Type B pancreatic cell (in vitro differentiated cells): ENCODE measurements at places on chromosomes 5 and 9. TPM values are rescaled to one million over a fixed set of nuclear protein-coding genes. Genes with fewer than 3 reads are reported as not detected.
A peak's percentile ranks its signal among the peaks of the same experiment; 100 is the strongest.

Gene GRIN1
- 0.29 and 0.94 TPM in 2 replicates for total RNA-seq

Gene ERAP2
- total RNA-seq = 0.86 and 1.5 TPM in 2 replicates

Gene ZNF474
- 0.24 and 1.9 TPM in 2 replicates for total RNA-seq

Gene CBY3
- total RNA-seq = not detected in 2 replicates

Gene PCDHB13
- total RNA-seq = 2.3 and 4.7 TPM in 2 replicates

Gene ASPN
- 1.3 TPM in 1 of 2 replicates, not detected in the other for total RNA-seq

Gene FOXI1
- total RNA-seq = not detected in 2 replicates

DNA sequence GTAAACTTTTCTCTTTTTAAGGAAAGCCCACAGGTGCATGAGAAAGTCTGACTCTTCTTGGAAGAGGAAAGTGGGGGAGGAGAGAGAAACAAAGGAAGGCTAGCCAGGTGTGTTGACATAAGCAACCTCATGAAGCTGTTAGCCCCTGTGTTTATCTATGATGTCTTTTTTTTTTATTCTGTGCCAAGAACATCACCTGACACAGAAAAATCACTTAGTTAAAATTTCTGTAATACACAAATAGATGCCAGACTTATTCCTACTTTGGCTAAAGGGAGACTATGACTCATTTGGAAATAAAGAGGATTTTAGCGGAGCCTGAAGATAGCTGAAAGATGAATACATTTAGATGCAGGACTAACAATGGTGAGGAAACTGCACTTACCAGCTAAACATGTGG lies 58.3 kb downstream of the BAAT start:
- no peak overlapping the region for H3K4me3 ChIP-seq
- DNase-seq = no peak

GRCh38 chr9:136660971-136661550 lies 1.7 kb upstream of the EGFL7 start:
- no peak overlapping the region for H3K4me3 ChIP-seq
- H3K4me1 ChIP-seq = no peaks in the 10 kb centered on the region
- no peak for DNase-seq
- no peaks in the 10 kb centered on the region for H3K36me3 ChIP-seq
- H3K27me3 ChIP-seq = peaks cover 4% of the 10 kb centered on the region
- H3K27ac ChIP-seq = no peak overlapping the region

- DNase-seq = no peak
- H3K4me1 ChIP-seq = peaks cover 15% of the 10 kb centered on the region
- no peak overlapping the region for H3K27ac ChIP-seq
- no peak overlapping the region for H3K4me3 ChIP-seq
These were observed 5.5 kb downstream of the ANGPTL2 start for GRCh38 chr9:127116957-127117356.

DNA sequence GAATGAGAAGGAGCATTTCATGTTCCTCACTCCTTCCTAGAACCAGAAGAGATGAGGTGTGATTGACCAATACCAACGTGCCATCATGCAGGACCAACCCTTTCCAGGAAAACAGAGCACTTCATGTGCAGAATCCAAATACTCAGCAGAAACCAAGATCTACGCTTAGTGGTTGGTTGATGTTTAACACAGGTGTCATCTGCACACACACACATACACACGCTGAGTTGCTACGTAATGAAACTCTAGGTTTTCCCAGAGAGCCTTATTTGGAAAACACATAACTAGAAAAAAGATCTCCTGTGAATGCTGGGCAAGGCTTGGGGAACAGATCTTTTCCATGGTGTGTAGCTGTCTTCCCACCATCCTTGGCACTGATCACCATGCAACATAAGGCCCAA lies 21.1 kb upstream of the ZNF622 start:
- H3K4me3 ChIP-seq = no peak overlapping the region
- no peak overlapping the region for H3K27ac ChIP-seq
- no peaks in the 10 kb centered on the region for H3K4me1 ChIP-seq
- no peak for DNase-seq
- H3K27me3 ChIP-seq = no peaks in the 10 kb centered on the region

- DNase-seq = no peak
- H3K27ac ChIP-seq = no peak overlapping the region
- H3K4me3 ChIP-seq = no peak overlapping the region
- H3K27me3 ChIP-seq = no peaks in the 10 kb centered on the region
- no peaks in the 10 kb centered on the region for H3K36me3 ChIP-seq
- H3K4me1 ChIP-seq = peaks cover 6% of the 10 kb centered on the region
These were observed 485.0 kb downstream of the ENC1 start for GRCh38 chr5:74155501-74155900.

- H3K27me3 ChIP-seq = no peaks in the 10 kb centered on the region
- DNase-seq = no peak
- no peaks in the 10 kb centered on the region for H3K36me3 ChIP-seq
- no peak overlapping the region for H3K4me3 ChIP-seq
- no peak overlapping the region for H3K27ac ChIP-seq
- peaks cover 4% of the 10 kb centered on the region for H3K4me1 ChIP-seq
These were observed 78.4 kb downstream of the PLPP1 start for GRCh38 chr5:55456216-55456895.

GRCh38 chr5:77449981-77450380 lies 42.1 kb downstream of the WDR41 start:
- no peak overlapping the region for H3K4me3 ChIP-seq
- H3K27me3 ChIP-seq = no peaks in the 10 kb centered on the region
- no peak for DNase-seq
- H3K4me1 ChIP-seq = no peaks in the 10 kb centered on the region
- H3K27ac ChIP-seq = no peak overlapping the region

DNA sequence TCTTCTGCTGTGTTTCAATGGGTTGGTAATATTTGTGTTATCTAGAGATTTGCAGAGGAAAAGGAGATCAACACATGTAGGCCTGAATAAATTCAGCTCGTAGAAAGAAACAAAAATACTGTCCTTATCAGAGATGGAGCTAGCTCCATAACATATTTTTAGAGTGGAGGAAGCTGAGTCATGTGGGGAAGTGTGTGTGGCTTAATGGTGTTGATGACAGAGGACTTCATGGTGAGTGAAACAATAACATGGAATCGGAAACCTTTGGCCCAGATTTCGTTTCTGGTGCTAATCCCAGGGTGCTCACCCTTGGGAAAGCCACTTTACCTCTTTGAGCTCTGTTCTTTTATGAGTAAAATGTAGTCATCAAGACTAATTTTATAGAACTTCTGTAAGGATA lies 825.0 kb downstream of the TLR4 start:
- H3K27ac ChIP-seq = no peak overlapping the region
- no peak overlapping the region for H3K4me3 ChIP-seq
- DNase-seq = no peak
- H3K4me1 ChIP-seq = no peaks in the 10 kb centered on the region
- no peaks in the 10 kb centered on the region for H3K27me3 ChIP-seq

DNA sequence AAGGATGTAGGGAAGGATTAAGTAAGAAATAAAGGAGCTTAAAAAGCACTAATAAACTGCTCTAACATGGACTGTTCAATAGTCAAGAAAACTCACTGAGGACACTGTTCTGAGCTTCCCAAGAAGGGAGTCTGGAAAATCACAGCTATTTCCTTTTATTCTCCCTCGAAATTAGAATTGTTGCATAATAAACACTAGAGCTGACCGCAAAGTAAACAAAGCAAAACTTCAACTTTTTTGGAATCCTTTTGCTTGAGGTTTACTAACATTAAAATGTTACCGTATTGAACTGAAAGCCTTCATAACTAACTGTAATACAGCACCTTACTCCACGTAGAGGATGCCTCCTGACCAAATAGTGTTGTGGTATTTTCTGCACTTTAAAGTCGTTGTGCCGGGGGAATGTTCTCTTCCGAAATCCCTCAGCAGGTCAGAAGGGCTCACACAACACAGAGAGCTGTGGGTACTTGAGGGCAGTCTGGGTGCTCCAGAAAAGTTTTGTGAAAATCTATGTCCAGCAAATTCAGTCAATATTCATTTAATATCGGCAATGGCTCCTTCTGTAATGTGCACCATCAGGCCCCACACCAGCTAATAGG lies 59.2 kb downstream of the TTLL11 start:
- H3K36me3 ChIP-seq = no peaks in the 10 kb centered on the region
- no peak overlapping the region for H3K27ac ChIP-seq
- H3K4me1 ChIP-seq = peaks cover 18% of the 10 kb centered on the region
- no peak overlapping the region for H3K4me3 ChIP-seq
- DNase-seq = no peak
- no peaks in the 10 kb centered on the region for H3K27me3 ChIP-seq

DNA sequence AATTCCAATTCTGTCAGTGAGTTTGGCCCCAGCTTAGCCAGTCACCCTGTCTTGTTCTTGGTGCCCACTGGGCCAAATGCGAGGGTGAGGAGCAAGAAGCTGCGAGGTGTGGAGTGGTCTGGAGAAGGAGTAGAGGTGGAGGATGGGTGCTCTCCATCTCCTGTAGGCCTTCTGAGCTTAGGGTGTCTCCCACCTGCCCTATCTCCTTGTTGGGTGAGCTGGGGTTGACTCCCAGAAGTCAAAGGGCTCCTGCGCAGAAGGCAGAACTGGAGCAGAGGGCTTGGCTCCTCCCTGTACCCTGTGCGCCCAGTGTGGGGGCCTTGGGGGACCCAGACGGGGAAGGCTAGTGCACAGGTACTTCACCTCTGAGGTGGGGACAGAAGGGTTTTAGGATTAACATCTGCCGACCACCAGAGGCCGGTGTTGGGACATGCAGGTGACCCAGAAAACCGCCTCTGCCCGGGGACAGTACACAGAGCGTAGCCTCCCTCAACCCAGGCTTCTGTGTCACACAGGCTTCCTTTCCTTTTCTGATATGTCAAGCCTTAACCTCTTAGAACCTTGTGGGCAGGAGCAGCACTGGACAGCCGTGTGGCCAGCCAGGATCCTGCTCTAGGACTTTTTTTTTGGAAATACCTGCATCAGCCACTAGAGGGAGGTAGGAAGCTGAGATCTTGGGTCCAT lies 16.9 kb downstream of the IL5 start:
- no peak overlapping the region for H3K27ac ChIP-seq
- DNase-seq = no peak
- H3K4me3 ChIP-seq = peak overlapping the region; percentile 70
- no peaks in the 10 kb centered on the region for H3K36me3 ChIP-seq
- H3K4me1 ChIP-seq = peaks cover 5% of the 10 kb centered on the region
- peaks cover 17% of the 10 kb centered on the region for H3K27me3 ChIP-seq

GRCh38 chr5:117494188-117494587 lies 919.6 kb upstream of the SEMA6A start:
- no peak overlapping the region for H3K4me3 ChIP-seq
- H3K36me3 ChIP-seq = no peaks in the 10 kb centered on the region
- no peaks in the 10 kb centered on the region for H3K27me3 ChIP-seq
- no peak overlapping the region for H3K27ac ChIP-seq
- H3K4me1 ChIP-seq = peaks cover 6% of the 10 kb centered on the region

DNA sequence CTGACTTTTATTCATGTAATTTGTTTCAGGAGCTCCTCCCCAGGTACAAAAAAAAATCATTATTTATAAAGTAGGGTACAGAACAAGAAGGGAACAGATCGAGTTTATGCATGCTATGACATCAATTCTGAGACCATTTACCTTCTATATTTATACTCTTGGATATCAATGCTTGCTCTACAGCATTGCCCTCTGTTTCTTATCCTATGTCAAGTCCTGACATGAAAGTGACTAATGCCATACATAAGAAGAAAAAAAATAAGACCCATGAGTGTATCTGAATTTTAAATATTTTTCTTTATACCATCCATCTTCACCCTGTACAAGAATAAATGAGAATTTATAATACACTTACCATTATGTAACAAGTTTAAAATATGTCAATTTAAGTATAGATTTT lies 2016.3 kb upstream of the CDH9 start:
- no peaks in the 10 kb centered on the region for H3K36me3 ChIP-seq
- H3K4me1 ChIP-seq = no peaks in the 10 kb centered on the region
- H3K27me3 ChIP-seq = no peaks in the 10 kb centered on the region
- no peak overlapping the region for H3K27ac ChIP-seq

DNA sequence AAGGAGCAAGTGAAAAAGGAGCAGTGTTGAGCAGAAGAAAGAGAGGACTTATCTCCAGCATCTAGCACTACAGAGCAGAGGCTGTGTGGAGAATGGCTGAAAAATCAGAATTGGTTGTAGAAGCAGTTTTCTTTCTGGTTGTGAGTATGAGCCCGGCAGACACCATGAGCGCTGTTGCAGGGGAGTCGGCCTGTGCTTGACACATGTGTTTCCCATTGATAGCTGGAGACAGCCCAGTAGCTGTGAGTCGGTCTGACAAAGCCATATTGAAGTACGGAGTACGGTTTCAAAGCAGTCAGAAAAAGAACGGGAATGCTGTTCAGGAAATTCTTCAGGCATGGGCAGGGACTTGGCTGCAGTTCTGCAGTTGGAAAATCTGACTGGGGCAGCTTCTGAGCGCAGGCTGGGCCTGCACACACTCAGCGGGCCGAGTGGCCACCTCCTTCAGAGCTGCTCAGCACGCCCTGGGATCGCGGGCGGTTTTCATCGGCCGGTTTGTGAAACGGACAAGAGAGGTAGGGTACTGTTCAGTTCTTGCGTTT lies at the start of gene SGCD:
TSS of gene SGCD (plus strand) at position 447 of the 542 bp plus-strand sequence.
- peak within 1 kb of the TSS; percentile 54 for H3K27ac ChIP-seq
- no peak for DNase-seq
- peaks cover 3% of the 10 kb centered on the region for H3K27me3 ChIP-seq
- H3K36me3 ChIP-seq = peaks cover 5% of the 10 kb centered on the region
- H3K4me1 ChIP-seq = peaks cover 47% of the 10 kb centered on the region

DNA sequence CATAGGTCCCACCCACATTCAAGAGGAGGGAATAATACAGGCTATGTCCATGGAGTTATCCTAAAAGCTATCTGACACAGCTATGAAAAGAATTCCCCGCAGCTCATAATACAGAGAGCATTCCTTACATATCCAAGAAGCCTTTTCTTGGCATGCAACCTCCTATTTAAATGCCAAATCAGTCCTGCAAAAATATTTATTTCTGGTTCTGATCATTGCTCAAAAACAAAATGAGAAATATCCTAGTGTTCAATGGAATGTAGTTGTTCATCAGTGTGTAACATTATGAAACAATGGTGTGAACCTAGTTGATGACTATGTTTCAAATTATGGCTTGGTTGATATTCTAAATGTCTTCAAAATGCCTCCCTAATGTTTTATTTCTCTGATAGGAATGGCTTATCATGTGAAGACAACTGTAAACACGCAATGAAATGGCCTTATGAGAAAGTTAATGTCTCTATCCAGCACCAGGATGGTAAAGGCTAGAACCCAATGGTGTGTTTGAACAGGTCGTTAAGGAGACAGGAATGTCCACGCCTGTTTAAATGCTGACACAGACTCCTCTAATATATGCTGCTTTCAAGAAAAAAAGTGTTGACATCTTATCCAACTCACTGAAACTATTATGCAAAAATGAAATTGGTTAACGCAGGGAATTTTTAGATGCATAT lies 126.7 kb upstream of the CDH6 start:
- DNase-seq = no peak
- no peak overlapping the region for H3K4me3 ChIP-seq
- no peak overlapping the region for H3K27ac ChIP-seq
- H3K4me1 ChIP-seq = no peaks in the 10 kb centered on the region
- no peaks in the 10 kb centered on the region for H3K36me3 ChIP-seq

GRCh38 chr5:126003309-126003708 lies 419.9 kb upstream of the GRAMD2B start:
- no peaks in the 10 kb centered on the region for H3K36me3 ChIP-seq
- peaks cover 24% of the 10 kb centered on the region for H3K4me1 ChIP-seq
- H3K27me3 ChIP-seq = no peaks in the 10 kb centered on the region
- no peak overlapping the region for H3K27ac ChIP-seq
- no peak for DNase-seq
